Endodermal cell (in vitro differentiated cells): ENCODE measurements at places on chromosomes 2 and 18.

DNA sequence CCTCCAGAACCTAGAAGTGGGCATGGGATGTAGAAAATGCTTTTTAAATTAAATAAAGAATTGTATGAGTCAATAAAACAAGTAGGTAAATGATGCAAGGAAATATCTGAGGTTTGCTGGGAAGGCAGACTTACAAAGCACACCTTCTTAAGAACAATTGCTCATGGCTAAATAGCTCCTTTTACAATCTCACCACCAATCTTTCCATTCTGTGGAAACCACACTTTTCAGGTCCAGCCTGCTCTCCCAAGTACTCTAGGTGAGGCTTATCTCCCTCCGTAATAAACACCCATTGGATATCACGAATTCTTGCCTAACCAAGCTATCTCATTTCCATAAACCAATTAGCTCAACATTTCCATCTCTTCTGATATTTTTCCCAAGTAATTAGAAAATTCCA, 91.5 kb upstream of the SLC8A1 start:
- H3K27ac ChIP-seq: no peak overlapping the region
- no peak overlapping the region for H3K4me3 ChIP-seq
- no peaks in the 10 kb centered on the region for H3K4me1 ChIP-seq
- H3K36me3 ChIP-seq: no peaks in the 10 kb centered on the region

DNA sequence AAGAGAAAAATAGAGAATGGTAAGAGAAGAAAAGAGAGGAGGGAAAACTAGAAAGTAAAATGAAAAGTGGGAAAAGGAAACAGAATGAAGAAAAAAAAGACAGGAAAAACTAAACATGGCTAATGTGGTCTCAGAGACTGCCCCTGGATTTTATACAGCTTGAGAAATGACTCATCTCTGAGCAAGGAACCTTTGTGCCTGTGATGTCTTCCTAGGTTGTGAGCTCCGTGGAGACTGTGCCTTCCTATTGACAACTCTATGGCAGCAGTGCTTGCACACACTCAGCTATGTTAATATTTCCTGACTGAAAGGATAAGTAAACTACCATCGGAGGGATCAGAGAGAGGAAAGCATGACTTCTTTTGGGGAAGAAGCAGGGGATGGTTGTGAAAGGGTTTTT, 203.8 kb downstream of the RDH14 start:
- no peaks in the 10 kb centered on the region for H3K36me3 ChIP-seq
- no peak overlapping the region for H3K4me3 ChIP-seq
- H3K4me1 ChIP-seq: no peaks in the 10 kb centered on the region
- no peaks in the 10 kb centered on the region for H3K27me3 ChIP-seq
- DNase-seq: no peak

GRCh38 chr18:57523171-57523956, 63.1 kb downstream of the FECH start:
- H3K4me1 ChIP-seq: no peaks in the 10 kb centered on the region
- peak; percentile 17 for DNase-seq
- H3K27me3 ChIP-seq: no peaks in the 10 kb centered on the region
- H3K36me3 ChIP-seq: no peaks in the 10 kb centered on the region
- H3K4me3 ChIP-seq: no peak overlapping the region

DNA sequence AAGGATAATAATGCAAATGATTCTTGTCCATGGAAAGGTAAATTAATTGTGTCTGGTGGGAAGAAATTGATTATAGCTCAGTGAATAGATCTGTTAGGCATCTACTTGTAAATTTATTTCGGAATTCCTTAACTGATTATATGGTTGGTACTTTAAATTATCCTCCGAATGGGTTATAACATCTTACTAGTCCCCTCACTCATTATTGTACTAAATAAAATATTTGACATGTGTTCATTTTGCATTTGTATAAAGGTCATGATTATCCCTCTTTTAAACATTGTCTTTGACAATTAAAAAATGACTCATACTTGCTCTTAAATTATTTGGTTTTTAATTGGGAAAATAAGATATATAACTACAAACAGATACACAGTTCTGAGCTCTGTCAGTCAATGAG, 47.4 kb downstream of the CAVIN2 start:
- no peaks in the 10 kb centered on the region for H3K36me3 ChIP-seq
- no peak overlapping the region for H3K4me3 ChIP-seq
- H3K27ac ChIP-seq: no peak overlapping the region
- DNase-seq: no peak

GRCh38 chr18:22005191-22005841, 164.1 kb upstream of the GATA6 start:
- H3K27me3 ChIP-seq: no peaks in the 10 kb centered on the region
- H3K27ac ChIP-seq: no peak overlapping the region
- no peak for DNase-seq
- no peaks in the 10 kb centered on the region for H3K4me1 ChIP-seq
- H3K36me3 ChIP-seq: no peaks in the 10 kb centered on the region

DNA sequence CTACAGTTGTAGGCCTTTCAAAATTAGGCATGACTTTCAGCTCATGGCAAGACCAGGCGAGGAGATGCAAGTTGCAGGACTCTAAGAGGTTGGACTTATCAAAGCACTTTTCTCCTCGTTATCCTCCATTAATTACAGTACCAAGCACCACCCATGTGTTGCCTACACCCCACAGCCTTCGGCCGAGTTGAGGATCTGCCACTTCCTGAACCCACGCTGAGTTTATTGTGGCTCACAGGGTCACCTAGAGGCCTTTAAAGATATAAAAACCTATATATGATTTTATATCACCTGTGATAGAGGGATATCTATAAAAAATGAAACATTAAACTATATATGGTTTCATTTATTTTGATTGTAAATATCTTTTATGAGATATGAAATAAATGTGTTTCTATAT, 2.6 kb downstream of the UGT1A10 start:
- H3K36me3 ChIP-seq: no peaks in the 10 kb centered on the region
- H3K4me1 ChIP-seq: no peaks in the 10 kb centered on the region
- no peak overlapping the region for H3K4me3 ChIP-seq
- no peak for DNase-seq
- no peak overlapping the region for H3K27ac ChIP-seq
- no peaks in the 10 kb centered on the region for H3K27me3 ChIP-seq

DNA sequence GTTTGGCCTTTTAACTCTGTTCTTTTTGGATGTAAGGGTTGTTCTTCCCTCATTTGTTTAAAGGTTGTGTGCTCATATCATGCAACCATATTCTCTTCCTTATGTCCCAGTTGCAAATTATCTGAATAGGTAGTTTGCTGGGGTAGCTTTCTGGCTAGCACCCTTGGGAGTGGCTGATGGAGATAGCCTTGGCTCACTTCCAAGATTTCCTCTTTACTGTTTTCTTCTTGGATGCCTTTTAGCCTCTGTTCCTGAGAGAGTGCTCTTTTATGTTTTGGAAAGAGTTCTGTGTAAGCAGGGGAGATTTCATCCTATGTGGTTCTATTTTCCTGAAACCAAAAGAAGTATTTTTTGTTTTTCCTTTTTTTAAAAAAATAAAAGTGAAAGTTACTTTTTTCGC, 25.4 kb downstream of the USP14 start:
- no peaks in the 10 kb centered on the region for H3K4me1 ChIP-seq
- no peak overlapping the region for H3K4me3 ChIP-seq
- H3K27ac ChIP-seq: no peak overlapping the region
- DNase-seq: no peak
- peaks cover 72% of the 10 kb centered on the region for H3K36me3 ChIP-seq
- no peaks in the 10 kb centered on the region for H3K27me3 ChIP-seq

- DNase-seq: no peak
- no peaks in the 10 kb centered on the region for H3K4me1 ChIP-seq
- H3K4me3 ChIP-seq: no peak overlapping the region
- no peak overlapping the region for H3K27ac ChIP-seq
- H3K36me3 ChIP-seq: no peaks in the 10 kb centered on the region
- H3K27me3 ChIP-seq: no peaks in the 10 kb centered on the region
Measured at GRCh38 chr2:75315436-75315835, 116.1 kb upstream of the TACR1 start.

- no peak for DNase-seq
- no peak overlapping the region for H3K27ac ChIP-seq
- no peaks in the 10 kb centered on the region for H3K36me3 ChIP-seq
- H3K4me3 ChIP-seq: no peak overlapping the region
- H3K27me3 ChIP-seq: no peaks in the 10 kb centered on the region
- no peaks in the 10 kb centered on the region for H3K4me1 ChIP-seq
Measured at GRCh38 chr2:159998961-159999360, 63.5 kb downstream of the PLA2R1 start.

DNA sequence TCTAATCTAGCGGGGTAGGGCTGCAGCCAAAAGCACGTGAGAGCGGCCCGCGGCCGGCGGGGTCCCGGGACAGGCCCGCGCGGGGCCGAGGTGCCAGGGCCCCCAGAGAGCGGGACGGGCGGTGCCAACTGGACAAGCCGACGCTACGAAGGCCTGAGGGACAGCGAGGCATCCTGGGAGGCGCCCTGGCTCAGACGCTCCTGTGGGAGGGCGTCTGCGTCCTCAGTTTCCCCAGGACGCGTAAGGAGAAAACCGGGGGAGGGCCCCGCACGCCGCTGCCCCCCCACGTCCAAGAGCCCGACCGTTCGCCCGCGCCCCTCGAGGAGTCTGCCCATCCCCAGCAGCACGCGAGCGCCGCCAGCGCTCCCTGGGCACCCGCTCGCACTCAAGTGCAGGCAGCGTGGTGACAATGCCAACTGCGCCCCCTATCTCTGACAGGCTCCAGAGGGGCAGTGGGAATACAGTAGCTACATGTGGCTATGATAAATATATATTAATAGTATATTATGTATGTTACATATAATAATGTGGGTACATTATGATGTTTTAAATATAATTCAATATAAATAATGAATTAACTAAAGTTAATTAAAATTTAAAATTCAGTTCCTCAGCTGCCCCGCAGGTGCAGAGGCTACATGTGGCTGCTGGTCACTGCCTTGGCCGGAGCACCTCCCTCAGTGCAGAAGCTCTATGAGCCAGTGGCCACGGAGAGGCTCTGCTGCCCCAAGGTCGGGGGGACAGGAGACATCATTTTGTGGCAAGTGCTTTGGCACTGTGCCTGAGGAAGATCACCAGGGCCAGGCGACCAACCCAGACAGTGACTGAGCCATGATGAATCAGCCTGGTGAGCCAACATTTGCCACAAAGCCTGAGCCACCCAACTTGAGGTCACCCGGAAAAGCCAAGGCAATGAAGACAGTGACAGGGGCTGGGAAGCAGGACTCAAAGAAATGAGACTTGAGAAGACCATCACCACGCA, 5.5 kb upstream of the SFT2D3 start:
- no peaks in the 10 kb centered on the region for H3K36me3 ChIP-seq
- peak; percentile 92 for DNase-seq
- H3K27me3 ChIP-seq: no peaks in the 10 kb centered on the region
- H3K4me1 ChIP-seq: no peaks in the 10 kb centered on the region
- H3K27ac ChIP-seq: no peak overlapping the region
- H3K4me3 ChIP-seq: no peak overlapping the region

DNA sequence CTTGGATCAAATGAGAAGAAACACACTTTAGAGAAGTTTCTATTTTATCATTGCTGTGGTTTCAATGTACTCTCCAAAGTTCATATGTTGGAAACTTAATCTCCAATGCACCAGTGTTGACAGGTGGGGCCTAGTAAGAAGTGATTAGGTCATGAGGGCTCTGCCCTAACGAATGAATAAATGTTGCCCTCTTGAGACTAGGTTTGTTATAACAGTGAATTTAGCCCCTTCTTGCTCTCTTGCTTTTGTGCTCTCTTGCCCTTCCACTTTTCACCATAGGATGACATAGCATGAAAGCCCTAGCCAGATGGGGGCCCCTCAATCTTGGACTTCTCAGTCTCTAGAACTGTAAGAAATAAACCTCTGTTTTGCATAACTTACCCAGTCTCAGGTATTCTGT, 664.8 kb downstream of the DCC start:
- H3K36me3 ChIP-seq: no peaks in the 10 kb centered on the region
- H3K4me3 ChIP-seq: no peak overlapping the region
- H3K27ac ChIP-seq: no peak overlapping the region
- H3K27me3 ChIP-seq: no peaks in the 10 kb centered on the region
- H3K4me1 ChIP-seq: no peaks in the 10 kb centered on the region

GRCh38 chr2:47662552-47662951, 120.4 kb upstream of the MSH6 start:
- H3K36me3 ChIP-seq: no peaks in the 10 kb centered on the region
- no peaks in the 10 kb centered on the region for H3K27me3 ChIP-seq
- H3K4me1 ChIP-seq: peaks cover 6% of the 10 kb centered on the region
- no peak overlapping the region for H3K4me3 ChIP-seq
- no peak for DNase-seq
- no peak overlapping the region for H3K27ac ChIP-seq

DNA sequence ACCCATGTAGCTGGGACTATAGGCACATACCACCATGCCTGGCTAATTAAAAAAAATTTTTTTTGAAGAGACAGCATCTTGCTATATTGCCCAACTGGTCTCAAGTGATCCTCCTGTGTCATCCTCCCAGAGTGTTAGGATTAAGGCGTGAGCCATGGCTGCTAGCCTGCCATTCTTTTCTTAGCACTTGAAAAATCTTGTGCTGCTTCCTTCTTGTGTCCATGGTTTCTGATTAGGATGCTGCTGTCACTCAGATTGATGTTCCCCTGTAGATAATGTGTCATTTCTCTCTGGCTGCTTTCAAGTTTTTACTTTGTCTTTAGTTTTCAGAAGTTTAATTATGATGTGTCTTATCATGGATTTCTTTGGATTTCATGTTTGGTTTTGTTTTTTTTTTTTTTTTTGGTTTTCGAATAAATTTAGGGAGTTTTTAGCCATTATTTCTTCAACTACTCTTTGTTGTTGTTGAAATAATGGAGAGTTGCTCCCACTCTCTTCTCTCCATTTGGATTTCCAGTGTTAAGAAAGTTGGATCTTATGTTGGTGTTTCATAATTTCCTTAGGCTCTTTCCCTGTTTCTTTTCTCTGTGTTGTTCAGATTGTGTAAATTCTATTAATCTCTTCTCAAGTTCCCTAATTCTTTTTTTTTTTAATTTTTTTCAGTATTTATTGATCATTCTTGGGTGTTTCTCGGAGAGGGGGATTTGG, 2.5 kb downstream of the ATP9B start:
- no peaks in the 10 kb centered on the region for H3K4me1 ChIP-seq
- H3K36me3 ChIP-seq: no peaks in the 10 kb centered on the region
- peak overlapping the region; percentile 93 for H3K4me3 ChIP-seq
- DNase-seq: peak; percentile 4
- no peaks in the 10 kb centered on the region for H3K27me3 ChIP-seq

DNA sequence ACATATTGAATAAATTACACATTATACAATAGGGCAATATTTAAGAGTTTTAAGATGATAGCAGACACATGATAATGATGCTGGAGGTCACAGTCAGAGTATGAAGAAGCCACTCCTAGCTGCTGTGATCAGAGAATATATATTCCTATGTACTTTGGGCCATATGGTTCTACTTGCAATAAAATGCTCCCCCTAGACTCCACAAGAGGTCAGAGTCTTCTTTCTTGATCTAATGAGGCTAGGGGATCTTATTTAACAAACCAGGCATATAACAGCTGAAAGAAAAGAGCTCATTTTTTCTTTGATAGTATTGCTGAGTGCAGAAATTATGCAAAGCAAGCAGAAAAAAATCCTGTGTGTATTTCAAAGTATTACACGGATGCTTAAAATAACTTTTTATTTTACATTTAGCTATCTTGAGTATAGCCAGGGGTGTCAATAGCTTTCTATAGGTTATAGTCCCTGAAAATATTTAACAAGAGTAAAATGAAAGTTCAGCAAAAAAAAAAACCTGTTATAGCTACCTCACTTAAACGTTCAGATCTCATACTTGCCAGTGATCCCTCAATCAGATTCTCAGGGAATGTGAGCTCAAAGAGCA, 748.7 kb upstream of the CHAC2 start:
- H3K27ac ChIP-seq: no peak overlapping the region
- no peak overlapping the region for H3K4me3 ChIP-seq
- no peaks in the 10 kb centered on the region for H3K27me3 ChIP-seq
- no peaks in the 10 kb centered on the region for H3K4me1 ChIP-seq
- no peak for DNase-seq
- no peaks in the 10 kb centered on the region for H3K36me3 ChIP-seq
